ENCODE measurements at places on chromosomes 1 and 21. TPM values are rescaled to one million over a fixed set of nuclear protein-coding genes. Genes with fewer than 3 reads are reported as not detected.

DNA sequence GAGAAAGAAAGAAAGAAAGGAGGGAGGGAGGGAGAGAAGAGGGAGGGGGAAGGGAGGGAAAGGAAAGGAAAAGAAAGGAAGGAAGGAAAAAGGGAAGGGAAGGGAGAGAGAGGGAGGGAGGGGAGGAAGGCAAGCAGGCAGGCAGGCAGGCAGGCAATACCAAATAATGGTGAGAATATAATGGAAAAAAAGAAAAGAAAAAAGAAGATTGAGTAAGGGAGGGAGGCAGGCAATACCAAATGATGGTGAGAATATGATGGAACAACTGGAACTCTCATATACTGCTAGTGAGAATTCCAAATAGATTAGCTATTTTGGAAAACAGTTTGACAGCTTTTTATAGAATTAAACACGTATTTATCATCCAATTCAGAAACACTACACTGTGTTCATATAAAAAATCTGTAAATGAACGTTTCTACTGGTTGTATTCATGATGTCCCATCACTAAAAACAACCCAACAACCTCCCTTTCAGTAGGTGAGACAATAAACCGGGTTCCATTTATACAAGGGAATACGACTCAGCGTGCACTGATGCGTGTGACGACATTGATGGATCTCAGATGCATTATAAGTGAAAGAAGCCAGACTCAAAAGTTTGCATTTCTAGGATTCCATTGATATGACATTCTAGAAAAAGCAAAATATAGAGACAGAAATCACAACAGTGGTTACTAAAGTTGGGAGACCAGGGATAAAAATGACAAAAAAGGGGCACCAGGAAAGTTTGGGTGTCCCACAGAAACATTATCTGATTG, 226.4 kb downstream of the DSCAM start:
- H3K27me3 ChIP-seq, result no peaks in the 10 kb centered on the region
- H3K4me3 ChIP-seq, result no peak overlapping the region
- no peaks in the 10 kb centered on the region for H3K4me1 ChIP-seq
- no peak overlapping the region for H3K27ac ChIP-seq

The FAM72D gene
- 0.11 TPM for total RNA-seq

The CFHR1 gene
- not detected for total RNA-seq

The PHLDA3 gene
- 60.9 TPM for total RNA-seq

The KCNK2 gene
- total RNA-seq, result not detected

The TACSTD2 gene
- total RNA-seq, result 650 TPM

DNA sequence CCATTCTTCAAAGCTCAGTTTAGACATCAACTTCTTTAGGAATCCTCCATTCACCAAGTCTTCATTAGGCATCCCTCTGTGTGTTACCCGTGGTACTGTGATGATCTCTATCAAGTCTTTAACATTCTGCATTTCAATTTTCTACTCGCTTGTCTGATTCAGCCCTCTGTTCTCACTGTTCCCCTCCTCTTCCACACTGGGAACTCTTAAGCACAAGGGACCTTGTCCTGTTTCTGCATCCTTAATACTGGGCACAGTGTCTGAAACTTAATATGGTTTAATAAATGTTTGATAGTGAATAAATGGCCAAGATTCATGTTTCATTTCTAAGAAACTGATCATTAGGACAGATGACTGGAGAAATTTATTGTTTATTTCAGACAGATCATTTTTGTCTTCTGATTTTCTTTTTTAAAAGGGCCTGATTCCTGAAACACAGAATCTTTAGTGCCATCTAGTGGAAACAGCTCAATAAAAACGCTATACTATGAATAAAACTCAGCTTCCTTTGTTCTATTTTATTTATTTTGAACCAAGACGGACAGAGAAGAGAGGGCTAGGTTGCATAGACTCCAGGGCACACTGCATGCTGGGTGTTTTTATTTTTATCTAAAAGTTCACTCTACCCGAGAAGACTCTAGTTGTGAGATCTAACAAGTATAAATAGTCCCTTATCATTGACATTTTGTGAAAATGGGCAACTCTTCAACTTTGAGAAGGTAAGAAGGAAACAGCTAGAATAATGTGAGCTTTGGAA, 7.0 kb upstream of the TRIM45 start:
- no peaks in the 10 kb centered on the region for H3K36me3 ChIP-seq
- no peak overlapping the region for H3K4me3 ChIP-seq
- H3K27me3 ChIP-seq, result no peaks in the 10 kb centered on the region
- DNase-seq, result no peak
- H3K4me1 ChIP-seq, result no peaks in the 10 kb centered on the region

GRCh38 chr1:16352842-16353535, 709 bp upstream of the FBXO42 start:
- H3K36me3 ChIP-seq, result no peaks in the 10 kb centered on the region
- peak overlapping the region; percentile 76 for H3K4me3 ChIP-seq
- H3K27ac ChIP-seq, result peak overlapping the region; percentile 94
- no peaks in the 10 kb centered on the region for H3K27me3 ChIP-seq
- H3K4me1 ChIP-seq, result peaks cover 8% of the 10 kb centered on the region

GRCh38 chr21:46061518-46061917, 36.4 kb upstream of the COL6A2 start:
- H3K4me1 ChIP-seq, result peaks cover 37% of the 10 kb centered on the region
- H3K27me3 ChIP-seq, result peaks cover 60% of the 10 kb centered on the region
- H3K36me3 ChIP-seq, result no peaks in the 10 kb centered on the region
- no peak overlapping the region for H3K4me3 ChIP-seq

DNA sequence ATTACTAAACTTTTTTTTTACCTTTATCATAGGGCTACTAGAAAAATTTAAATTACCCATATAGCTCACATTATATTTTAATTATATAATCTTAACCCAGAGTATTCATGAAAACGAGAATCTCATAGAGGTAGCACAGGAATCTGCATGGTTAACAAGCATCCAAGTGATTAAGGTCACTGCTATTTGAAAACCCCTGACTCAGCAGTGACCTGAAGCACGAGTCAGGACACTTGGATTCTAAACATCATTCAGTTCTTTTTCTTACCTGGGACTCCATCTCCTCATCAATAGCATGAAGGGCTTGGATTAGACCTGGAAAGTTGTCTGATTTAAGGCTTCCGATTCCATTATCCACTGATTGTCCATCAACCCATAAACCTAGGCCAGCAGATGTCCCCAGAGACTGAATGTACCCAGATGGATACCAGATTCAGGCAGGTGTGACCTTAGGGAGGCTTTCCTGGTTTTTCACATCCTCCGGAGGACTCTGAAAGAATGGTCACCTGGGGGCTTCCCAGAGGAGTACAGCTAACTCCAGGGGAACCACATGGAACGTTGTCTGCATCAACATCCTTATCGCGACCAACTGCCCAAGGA, 174.3 kb downstream of the SETD4 start:
- no peak overlapping the region for H3K4me3 ChIP-seq
- H3K27me3 ChIP-seq, result no peaks in the 10 kb centered on the region
- no peak overlapping the region for H3K27ac ChIP-seq
- H3K36me3 ChIP-seq, result no peaks in the 10 kb centered on the region

DNA sequence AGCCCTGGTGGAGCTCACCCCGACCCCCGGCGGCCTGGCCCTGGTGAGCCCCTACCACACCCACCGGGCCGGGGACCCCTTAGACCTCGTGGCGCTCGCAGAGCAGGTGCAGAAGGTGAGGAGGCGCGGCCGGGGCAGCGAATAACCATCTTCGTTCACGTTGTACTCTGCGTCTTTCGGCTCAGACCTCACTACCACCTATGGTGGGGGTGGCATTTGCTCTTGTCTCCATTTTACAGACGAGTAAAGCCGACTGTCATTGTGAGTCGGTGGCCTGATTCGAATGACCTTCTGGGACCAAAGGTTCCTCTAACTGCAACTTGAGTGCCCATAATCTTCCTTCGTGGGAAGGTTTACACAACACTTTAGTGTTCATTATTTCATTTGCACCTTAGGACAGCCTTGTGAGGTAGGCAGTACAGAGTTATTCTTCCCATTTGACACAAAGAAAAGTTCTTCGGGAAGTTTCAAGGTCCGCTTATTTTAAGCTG, 506 bp downstream of the C1orf50 start:
- H3K27ac ChIP-seq, result peak overlapping the region; percentile 94
- peaks cover 10% of the 10 kb centered on the region for H3K4me1 ChIP-seq
- no peaks in the 10 kb centered on the region for H3K36me3 ChIP-seq
- H3K27me3 ChIP-seq, result no peaks in the 10 kb centered on the region
- DNase-seq, result no peak

The PAPPA2 gene
- not detected for total RNA-seq

GRCh38 chr1:40868051-40868723, 6.0 kb upstream of the CITED4 start:
- no peak overlapping the region for H3K4me3 ChIP-seq
- no peaks in the 10 kb centered on the region for H3K27me3 ChIP-seq
- peaks cover 5% of the 10 kb centered on the region for H3K4me1 ChIP-seq

- DNase-seq, result no peak
- H3K36me3 ChIP-seq, result no peaks in the 10 kb centered on the region
- H3K27me3 ChIP-seq, result no peaks in the 10 kb centered on the region
- no peak overlapping the region for H3K27ac ChIP-seq
- no peak overlapping the region for H3K4me3 ChIP-seq
Measured at GRCh38 chr1:229287267-229287666, 16.4 kb downstream of the RAB4A start.

GRCh38 chr1:42639116-42639515, 19.1 kb upstream of the PPIH start:
- no peak overlapping the region for H3K4me3 ChIP-seq
- H3K27ac ChIP-seq, result no peak overlapping the region
- no peaks in the 10 kb centered on the region for H3K27me3 ChIP-seq

- H3K4me1 ChIP-seq, result peaks cover 24% of the 10 kb centered on the region
- H3K4me3 ChIP-seq, result no peak overlapping the region
- no peaks in the 10 kb centered on the region for H3K36me3 ChIP-seq
- H3K27ac ChIP-seq, result peak overlapping the region; percentile 75
- no peaks in the 10 kb centered on the region for H3K27me3 ChIP-seq
Measured at GRCh38 chr1:109718495-109718894, 6.4 kb downstream of the GSTM5 start.

GRCh38 chr1:27292106-27292505, 29.9 kb upstream of the TMEM222 start:
- H3K4me3 ChIP-seq, result no peak overlapping the region
- no peak overlapping the region for H3K27ac ChIP-seq
- H3K27me3 ChIP-seq, result no peaks in the 10 kb centered on the region
- DNase-seq, result no peak

The FCRL2 gene
- total RNA-seq, result 0.32 TPM

The CFAP57 gene
- not detected for total RNA-seq

DNA sequence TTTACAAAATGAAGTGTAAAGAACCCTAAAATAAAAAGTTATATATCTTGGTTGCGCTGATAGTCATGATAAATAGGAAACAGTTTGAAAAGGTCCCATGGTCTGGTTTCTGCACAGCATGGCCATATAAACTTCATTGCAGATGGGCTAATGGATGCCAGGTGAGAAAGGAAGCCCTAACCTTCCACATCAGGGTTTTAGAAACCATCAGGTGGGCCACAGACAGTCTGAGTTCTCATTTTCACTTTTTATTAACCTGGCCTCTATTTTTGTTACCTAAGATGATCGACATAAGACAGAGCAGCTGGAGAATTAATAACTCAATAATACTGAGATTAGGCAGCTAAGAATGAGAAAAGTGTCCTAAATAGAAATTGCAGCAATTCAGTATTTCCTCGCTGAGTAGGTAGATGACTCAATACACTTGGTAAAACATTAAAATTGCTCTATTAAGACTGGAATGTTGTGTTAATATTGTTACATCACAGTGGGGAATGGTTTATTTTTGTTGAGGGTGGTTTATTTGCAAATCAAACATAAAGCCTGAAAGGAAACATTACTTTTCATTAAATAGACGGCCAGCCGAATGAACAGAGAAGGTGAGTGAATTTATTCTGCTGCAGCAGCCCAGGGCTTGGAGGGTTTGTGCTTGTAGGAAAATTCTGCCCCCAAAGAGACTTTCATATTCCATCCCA, 21.1 kb downstream of the C1orf21 start:
- H3K4me3 ChIP-seq, result no peak overlapping the region
- peaks cover 63% of the 10 kb centered on the region for H3K4me1 ChIP-seq
- no peaks in the 10 kb centered on the region for H3K27me3 ChIP-seq

DNA sequence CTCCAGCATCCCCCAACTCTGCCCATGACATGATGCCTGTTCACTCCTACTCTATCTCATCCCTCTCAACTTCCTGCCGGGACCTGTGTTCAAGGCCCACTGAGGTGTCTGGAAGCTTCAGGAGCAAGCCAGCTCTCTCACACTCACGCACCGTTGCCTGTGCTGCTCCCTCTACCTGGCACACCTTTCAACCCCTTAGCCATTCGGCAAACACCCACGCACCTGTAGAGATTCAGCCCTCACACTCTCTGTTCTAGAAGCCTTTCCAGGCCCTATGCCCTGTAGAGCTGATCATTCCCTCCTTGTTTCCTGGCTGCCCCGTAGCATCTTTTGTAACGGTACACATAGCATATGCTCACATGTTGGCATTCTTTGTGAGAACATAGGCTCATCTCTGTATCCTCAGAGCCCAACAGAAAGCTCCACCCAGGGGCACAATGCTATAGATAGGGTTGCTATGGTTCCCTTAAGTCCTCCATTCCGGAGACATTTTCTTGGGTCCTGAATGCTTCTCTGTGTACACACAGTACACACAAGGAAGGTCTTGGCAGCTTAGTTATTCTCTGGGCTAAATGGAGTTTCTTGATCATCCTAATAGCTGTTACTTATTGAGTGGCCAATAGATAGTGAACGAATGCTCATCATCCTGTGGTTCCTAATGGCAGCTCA, 1.3 kb downstream of the C8B start:
- no peak for DNase-seq
- no peak overlapping the region for H3K27ac ChIP-seq
- no peaks in the 10 kb centered on the region for H3K27me3 ChIP-seq

The NPL gene
- total RNA-seq, result 11.4 TPM

The OLIG2 gene
- total RNA-seq, result not detected

DNA sequence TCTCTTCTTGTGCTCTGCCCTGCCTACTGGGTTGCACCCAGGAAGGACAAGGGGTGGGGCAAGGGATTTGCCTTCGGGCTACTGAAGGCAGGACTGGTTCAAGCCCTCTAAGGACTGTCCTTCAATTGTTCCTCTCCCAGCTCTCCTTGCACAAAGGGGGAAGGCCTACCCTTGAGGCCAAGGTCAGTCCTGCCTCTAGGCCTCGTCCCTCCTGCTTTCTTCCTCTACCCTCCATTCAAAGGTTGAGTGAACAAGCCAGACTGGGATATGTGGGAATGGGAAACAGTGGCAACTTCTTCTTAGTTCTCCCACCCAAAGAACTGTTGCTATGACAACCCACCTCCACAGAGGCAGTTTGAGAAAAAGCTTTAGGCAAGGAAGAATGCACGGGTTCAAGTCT, 2.7 kb downstream of the LURAP1 start:
- H3K4me1 ChIP-seq, result peaks cover 49% of the 10 kb centered on the region
- peak overlapping the region; percentile 86 for H3K27ac ChIP-seq
- no peaks in the 10 kb centered on the region for H3K36me3 ChIP-seq
- H3K27me3 ChIP-seq, result no peaks in the 10 kb centered on the region
- no peak overlapping the region for H3K4me3 ChIP-seq

- H3K27ac ChIP-seq, result no peak overlapping the region
- H3K36me3 ChIP-seq, result no peaks in the 10 kb centered on the region
- no peaks in the 10 kb centered on the region for H3K27me3 ChIP-seq
Measured at GRCh38 chr21:29506947-29507346, 208.2 kb downstream of the BACH1 start.

GRCh38 chr1:27634177-27634984, 604 bp downstream of the FGR start:
- H3K4me3 ChIP-seq, result peak overlapping the region; percentile 45
- peaks cover 35% of the 10 kb centered on the region for H3K4me1 ChIP-seq
- H3K36me3 ChIP-seq, result no peaks in the 10 kb centered on the region
- peak overlapping the region; percentile 80 for H3K27ac ChIP-seq
